Kasumi-1 (cell line): ENCODE measurements at places on chromosomes 2 and 18.
A peak's percentile ranks its signal among the peaks of the same experiment; 100 is the strongest.

GRCh38 chr2:9556121-9556743 lies 602 bp upstream of the ADAM17 start:
- DNase-seq, result peak; percentile 62

- no peak for DNase-seq
Observed at GRCh38 chr2:126720638-126721037, 64.7 kb downstream of the GYPC start.

DNA sequence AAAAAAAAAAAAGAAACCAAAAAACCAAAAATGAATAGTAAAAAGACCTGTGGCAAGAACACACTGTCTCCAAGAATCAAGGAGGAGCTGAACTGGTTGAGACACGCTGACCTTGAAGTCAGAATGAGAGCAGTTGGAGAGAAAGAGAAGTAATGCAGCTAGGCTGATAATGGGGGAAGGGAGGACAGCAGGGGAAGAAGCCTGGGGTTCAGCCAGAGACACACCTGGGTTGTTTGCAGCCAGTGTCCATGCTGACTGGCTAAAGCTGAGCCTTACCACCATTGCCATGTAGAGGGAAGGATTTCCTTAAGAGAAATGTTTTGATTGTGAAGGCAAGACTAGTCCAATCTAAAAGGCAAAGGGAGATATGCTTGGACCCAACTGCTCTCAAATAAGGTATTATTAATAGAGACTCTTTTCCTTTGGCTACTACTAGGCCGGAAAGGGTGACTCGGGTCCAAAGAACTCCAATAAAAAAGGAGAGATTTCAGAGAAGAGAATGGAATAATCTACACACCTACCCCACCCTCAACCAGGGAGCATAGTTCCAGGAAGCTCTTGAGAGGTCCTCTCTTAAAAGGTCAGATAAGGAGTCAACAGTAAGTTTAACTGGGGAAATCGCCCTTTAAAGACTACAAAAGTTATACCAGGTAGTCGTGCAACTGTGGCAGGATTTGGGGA lies 25.2 kb upstream of the REL start:
- DNase-seq, result no peak

- no peak for DNase-seq
Observed at GRCh38 chr2:81481242-81481993, 1176.9 kb upstream of the LRRTM1 start.

GRCh38 chr18:75428490-75428889 lies 987 bp upstream of the SMIM21 start:
- no peak for DNase-seq

GRCh38 chr18:74506448-74507084 lies 10.4 kb downstream of the CNDP2 start:
- DNase-seq, result no peak

GRCh38 chr2:232525791-232526371 lies at the start of gene CHRND:
TSS of gene CHRND (plus strand) at chr2:232526160. CDS start at chr2:232526216, 56 bp downstream.
- DNase-seq, result no peak

- no peak for DNase-seq
Observed at GRCh38 chr2:139478165-139478914, 698.1 kb upstream of the NXPH2 start.

DNA sequence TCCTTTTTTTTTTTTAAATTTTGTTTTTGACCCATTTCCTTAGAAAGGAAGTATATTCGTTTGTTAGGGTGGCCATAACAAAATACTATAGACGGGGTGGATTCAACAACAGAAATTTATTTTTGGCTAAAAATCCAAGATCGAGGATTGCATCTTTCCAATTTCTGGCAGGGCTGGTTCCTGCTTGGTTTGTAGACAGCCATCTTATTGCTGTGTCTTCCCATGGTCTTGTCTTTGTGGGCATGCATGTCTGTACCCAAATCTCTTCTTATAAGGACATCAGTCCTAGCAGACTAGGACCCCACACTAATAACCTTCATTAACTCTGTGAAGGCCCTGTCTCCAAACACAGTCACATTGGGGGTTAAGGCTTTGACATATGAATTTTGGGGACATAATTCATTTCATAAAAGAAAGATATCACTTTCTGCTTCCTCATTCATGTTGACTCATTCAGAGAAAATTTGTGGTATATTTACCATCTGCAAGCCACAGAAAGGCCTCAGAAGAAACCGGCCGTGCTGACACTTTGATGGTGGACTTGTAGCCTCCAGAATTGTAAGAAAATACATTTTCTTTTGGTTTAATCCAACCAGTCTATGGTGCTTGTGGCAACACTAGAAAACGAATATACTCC lies 262.1 kb downstream of the LPIN1 start:
- DNase-seq, result no peak

- DNase-seq, result no peak
Observed at GRCh38 chr2:28944535-28945248, 36.4 kb upstream of the TOGARAM2 start.

DNA sequence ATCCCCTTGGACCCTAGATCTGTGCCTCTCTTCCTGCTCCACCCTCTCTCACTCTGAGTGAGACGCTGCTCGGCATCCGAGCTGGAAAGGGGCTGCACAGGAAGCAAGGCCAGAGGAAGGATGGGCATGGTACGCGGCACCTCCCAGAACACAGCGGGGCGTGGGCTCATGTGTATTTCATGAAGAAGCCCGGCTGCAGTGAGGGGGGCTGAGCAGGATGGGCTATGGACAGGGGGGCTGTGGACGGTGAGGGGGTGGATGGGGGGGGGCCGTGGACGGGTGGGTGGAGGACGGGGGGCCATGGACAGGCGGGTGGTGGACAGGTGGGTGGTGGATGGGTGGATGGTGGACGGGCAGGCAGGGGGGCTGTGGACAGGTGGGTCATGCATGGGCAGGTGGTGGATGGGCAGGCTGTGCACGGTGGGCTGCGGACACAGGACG lies 28.5 kb downstream of the SLC66A2 start:
- no peak for DNase-seq

DNA sequence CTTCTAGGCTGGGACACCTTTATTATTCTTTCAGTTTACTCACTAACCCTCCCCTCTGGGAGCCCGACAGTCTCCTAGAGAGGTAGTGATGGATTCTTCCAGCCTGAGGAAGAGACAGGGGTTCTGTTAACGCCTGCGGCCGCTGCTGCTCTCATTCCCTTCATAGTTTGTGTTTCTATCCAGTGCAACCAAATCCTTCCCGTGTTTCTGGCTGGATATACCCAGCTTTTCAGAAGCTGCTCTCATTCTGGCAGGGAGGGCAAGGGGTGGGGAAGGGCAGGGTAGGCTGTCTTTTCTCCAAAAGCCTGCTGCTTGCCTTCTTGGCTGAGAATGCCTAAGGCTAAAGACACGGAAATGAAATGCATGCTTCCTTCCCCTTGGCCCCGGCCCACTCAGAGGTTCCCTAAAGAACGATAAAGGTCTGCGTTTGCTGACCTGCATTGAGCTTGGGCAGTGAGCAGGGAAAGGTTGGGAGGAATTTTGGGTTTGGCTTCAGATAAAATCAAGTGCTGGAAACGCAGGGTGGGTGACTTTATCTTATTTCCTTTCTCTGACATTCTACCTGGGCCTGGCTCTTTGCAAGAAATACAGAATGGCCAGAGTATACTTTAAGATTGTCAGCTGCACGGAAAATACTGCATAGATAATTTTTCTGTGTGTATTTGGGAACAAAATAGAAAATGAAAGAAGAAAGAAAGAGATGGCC lies 390.9 kb downstream of the NBAS start:
- no peak for DNase-seq

GRCh38 chr2:197197895-197198311 lies 112.7 kb downstream of the ANKRD44 start:
- no peak for DNase-seq

GRCh38 chr18:5318061-5318700 lies 22.7 kb upstream of the ZBTB14 start:
- DNase-seq, result no peak

DNA sequence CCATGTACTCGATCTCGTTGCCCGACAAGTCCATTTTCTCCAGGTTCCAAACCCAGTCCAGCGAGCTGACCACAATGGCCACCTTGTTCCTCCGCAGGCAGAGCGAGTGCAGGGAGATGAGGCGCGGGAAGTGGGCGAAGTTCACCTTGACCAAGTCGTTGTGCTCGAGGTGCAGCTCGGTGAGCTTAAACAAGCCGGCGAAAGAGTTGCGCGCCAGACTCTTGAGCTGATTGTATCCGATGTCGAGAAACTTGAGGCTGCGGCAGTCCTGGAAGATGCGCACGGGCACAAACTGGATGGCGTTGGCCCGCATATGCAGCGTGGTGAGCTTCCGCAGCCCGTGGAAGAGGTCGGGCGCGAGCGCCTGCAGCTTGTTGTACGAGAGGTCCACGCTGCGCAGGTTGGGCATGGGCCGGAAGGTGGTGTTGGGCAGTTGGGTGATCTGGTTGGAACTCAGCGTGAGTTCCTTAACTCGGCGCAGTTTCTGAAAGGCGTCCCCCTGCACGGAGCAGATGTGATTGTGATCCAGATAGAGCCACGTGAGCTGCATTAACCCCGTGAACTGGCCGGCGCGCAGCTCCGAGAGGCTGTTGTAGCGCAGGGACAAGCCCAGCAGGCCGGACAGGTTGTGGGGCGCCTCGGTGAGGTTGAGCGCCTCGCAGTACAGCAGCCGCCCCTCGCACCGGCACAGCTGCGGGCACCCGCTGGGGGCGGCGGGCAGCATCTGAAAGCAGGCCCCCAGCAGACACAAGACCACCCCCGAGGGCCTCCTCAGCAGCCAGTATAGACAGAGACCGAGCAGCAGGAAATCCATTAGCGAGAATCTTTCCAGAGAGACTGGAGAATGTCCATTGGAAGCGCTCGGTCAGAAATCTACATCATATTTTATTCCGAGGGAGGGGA lies 1.3 kb downstream of the LRRTM1 start:
- DNase-seq, result no peak

- no peak for DNase-seq
Observed at GRCh38 chr2:69011611-69012157, 1.3 kb upstream of the ANTXR1 start.

GRCh38 chr18:35451916-35452315 lies 45.8 kb downstream of the INO80C start:
- DNase-seq, result no peak

DNA sequence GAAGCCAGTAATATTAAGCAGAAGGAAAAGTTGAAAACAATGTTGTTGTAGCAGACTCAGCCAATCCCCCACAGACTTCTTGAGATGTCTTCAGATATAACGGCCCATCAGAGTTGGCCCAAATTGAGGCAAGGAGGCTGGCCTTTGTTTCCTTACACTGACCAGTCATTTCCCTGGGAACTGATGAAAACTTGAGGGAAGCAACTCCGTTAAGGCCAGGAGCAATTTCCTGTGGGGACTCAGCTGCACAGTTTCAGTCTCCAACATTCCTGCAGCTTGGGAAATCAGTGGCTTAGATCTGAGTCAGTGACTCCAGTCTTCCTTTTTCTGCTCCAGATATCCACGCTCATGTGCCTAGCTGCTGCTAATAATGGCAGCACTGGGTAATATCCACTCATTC lies 75.7 kb downstream of the FTCDNL1 start:
- no peak for DNase-seq

GRCh38 chr18:64401268-64402060 lies 252.6 kb upstream of the LINC00305 start:
- no peak for DNase-seq

DNA sequence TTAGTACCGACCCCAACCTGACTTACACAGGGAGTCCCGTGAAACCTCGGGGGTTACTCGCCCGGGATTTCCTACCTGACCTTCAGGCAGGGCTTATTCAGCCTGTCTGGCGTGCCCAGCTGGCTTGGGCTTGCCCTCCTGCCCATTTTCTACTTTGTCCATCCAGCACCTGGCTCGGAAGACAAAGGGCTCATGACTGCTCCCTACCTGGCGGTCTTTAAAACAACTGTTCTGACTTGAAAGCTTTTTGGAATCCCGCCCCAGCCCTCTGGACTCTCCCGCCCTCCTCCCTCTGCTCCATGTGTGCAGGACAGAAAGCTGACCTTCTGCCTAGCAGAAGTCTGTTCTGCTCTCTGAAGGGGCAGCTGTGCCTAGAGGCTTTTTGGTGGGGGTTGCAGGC lies 43.1 kb downstream of the ACKR3 start:
- no peak for DNase-seq

DNA sequence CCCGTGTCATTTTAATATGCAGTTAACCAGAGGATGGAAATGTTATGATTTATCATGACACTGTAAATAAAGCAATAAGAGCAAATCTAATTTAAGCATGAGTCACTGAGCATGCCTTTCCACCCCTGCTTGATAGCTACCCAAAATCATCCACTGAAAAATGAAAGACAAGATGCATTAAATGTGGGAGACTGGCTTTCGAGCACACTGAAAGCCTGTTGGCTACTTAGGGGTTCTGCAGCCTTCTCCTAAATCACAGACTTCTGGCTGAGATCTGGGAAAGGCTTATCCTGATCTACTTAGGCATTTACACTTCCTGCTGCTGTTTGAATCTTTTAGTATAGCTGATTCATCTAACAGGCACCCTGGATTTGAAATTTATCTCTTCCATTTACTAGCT lies 778.3 kb upstream of the CDH7 start:
- no peak for DNase-seq

DNA sequence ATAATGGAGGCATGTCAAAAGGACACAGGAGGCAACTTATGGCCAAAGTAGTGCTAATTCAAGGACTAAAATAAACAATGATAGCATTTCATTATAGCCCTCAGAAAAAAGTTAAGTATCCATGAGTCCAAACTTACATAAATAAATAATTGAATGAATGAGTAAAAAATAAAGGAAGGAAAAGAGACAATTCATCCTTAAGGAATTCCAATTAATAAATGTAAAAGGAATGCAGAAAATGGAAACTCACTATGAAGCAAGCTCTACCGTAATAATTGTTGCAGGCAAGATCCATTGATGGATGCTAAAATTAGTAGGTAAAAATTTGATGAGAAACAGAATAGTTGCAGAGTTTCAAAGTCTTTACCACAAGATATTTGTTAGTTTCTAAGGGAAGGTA lies 88.2 kb upstream of the RAPGEF4 start:
- no peak for DNase-seq

DNA sequence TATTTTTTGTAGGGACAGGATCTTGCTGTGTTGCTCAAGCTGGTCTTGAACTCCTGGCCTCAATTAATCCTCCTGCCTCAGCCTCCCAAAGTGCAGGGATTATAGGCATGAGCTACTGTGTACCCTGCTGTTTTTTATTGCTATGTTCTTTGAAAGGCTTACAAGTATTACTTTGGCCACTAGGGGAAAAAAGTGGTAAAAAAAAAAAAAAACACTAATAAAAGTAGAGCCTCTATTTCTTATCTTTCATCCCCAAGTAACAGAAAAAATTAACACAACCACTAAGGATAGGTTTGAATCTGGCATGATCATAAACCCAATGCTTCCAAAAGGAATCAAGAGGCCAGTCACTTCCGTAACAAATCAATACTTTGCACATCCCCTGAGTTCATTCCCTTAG lies 11.6 kb downstream of the NOL10 start:
- no peak for DNase-seq

- DNase-seq, result no peak
Observed at GRCh38 chr2:19944205-19944845, 42.5 kb upstream of the TTC32 start.
